ENCODE measurements at places on chromosomes 2 and 18.

GRCh38 chr18:4084382-4084900 lies 370.7 kb downstream of the DLGAP1 start:
- no peak for DNase-seq

GRCh38 chr18:10459587-10459986 lies 5.2 kb downstream of the APCDD1 start:
- no peak for DNase-seq

GRCh38 chr2:45839508-45840251 lies 188.2 kb downstream of the PRKCE start:
- no peak for DNase-seq

- DNase-seq = no peak
These were observed 599.1 kb upstream of the SOX11 start for GRCh38 chr2:5093056-5093455.

- DNase-seq = no peak
These were observed 43.6 kb upstream of the VPS54 start for GRCh38 chr2:64062840-64063239.

DNA sequence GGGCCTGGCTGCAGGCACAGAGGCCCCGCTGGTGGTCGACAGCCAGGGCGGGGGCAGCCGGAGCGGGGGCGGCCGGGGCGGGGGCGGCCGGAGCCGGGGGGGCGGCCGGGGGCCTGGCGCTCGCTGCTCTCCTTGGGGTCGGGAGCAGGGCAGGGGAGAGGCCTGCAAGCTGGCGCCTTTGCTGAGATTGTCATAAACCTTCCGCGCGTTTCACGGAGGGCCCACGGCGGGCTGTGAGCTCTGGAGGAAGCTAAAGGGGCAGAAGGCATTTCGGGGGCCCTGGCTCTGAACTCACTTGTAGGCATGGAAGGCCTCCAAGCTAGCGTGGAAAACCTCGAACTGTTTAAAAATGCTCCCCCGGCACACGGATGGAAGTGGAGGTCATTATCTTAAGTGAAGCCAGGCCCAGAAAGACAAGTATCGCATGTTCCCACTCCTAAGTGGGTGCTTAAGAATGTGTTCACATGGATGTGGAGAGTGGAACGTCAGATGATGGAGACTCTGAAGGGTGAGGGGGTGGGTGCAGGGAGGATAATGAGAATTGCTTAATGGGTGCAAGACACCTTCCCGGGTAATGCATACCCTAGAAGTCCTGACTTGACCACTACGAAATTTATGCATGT lies 629 bp downstream of the PRELID3A start:
- DNase-seq = no peak

GRCh38 chr2:26752656-26753055 lies 11.4 kb upstream of the SLC35F6 start:
- DNase-seq = no peak

- no peak for DNase-seq
These were observed 366.7 kb upstream of the KCNJ3 start for GRCh38 chr2:154331784-154332183.

DNA sequence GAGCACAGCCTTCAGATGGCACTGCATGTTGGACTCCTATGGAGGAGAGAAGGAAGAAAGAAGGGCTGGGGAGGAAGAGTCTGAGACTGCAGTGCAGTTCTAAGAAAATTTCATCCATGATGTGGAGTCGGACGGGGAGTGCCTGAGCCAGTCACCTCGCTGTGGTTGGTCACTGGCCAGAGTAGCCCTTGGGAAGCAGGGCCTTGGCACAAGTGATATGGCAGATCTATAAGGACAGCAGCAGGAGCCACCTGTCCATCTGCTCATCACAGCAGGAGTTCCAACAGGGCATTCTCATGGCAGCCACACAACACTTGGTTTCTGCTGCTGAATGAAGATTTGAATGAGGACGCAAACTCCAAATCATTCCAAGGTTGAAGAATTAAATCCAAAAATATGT lies 314.8 kb downstream of the CYP26B1 start:
- DNase-seq = no peak

DNA sequence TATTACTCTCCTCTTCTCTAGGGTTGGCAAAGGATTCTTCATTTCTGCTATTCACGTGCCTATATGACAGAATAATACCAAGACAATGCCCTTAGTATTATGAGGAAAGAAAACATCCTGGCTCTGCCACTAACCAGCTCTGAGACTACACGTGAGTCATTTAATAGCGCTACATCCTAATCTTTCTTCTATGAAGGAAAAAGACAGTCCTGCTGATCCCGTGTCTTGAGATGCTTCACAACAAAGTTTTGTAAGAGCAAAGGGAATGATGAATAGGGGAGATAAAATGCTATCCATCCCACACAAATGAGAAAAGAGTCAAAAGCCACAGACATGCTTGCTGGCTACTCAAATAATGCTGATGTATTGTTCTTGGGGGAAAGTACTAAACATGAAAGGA lies 152.8 kb downstream of the PID1 start:
- no peak for DNase-seq

GRCh38 chr2:233700028-233700635 lies 7.4 kb downstream of the UGT1A6 start:
- DNase-seq = no peak

DNA sequence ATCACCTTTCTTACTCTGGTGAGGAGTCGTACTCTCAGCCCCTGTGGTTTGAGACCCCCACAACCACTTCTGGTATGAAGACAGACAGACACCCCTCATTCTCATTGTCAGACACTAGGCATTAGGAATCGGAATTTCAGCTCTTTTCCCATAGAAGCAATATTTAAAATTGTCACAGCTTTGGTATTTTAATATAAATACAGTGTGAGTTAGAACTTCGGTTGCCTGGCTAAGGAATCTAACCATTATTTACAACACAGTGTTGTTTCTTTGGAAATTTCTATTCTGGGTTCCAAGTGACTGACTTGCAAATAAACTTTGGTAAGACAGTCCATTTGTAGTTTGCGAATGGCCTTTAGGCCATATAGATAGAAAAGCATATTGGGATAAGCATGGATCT lies 318.1 kb downstream of the PARD3B start:
- DNase-seq = no peak

DNA sequence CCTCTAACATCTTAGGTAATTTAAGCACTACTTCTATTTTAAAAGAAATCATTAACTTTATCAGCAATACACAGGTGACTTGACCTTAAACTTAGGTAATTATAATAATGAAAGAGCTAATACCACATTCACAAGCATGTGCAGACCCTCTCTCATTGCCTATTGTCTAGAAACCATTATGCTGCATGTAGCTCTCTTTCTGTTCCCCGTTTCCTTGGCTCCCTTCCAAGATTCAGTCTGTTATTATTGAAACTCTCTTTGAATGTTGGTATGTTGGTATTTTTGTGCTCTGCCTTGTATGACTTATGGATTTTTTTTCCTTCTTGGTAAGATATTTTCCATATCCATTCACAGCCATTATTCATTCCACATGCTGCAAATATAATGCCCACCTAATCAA lies 201.2 kb downstream of the CDCA7 start:
- DNase-seq = no peak

GRCh38 chr2:85132397-85132796 lies 795 bp upstream of the TCF7L1 start:
- DNase-seq = no peak

DNA sequence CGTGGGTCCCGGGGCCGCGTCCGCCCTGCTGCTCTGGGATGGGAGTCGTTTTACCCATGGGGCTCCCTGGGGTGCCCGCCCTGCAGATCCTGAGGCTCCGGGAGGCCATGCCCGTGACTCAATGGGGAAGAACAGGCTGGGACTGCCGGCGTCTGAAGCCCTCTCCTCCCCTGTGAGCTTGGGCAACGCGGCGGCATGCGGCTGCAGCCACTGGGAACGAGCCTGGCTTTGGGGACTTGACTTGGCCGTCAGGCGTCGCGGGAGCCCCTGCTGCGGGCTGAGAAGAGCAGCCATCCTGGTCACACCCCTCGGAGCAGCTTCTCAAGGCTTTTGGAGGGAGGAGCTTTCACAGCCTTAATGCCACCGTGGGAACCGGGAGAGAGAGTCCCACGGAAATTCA lies 126.9 kb upstream of the CTDP1 start:
- no peak for DNase-seq

DNA sequence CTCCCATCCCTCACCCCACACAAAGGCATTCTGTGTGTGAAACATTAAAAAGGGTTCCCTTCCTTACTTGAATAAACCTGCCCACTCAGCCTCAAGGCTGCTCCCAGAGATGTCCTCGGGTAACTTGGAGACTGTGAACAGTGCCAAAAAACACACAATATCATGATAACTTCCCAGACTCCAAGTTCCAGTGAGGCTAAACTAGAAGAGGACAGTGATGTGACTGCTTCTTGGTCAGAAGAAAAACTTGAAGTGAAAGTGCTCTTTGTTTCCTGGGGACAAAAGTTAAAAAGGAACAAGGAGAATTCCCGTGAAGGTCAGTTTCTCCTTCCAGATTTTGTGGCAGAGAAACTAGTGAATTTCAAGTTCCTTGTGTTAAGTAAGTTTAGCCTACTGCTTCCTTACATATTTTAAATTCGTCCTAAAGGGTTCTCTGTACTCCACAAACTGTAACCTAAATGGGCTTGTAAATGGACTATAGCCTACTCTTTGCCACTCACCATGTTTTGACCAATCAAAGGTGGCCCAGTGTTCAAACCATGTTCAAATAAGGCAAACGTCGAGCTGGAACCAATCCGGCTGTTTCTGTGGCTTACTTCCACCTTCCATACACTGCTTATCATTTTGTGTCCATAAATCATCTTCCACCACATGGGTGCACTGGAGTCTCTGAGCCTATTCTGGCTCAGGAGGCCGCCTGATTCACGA lies 20.4 kb downstream of the TPRKB start:
- DNase-seq = no peak

- DNase-seq = peak; percentile 97
These were observed at the start of gene STARD7 for GRCh38 chr2:96208143-96209010. TSS of gene STARD7 (minus strand) at chr2:96208827. CDS start at chr2:96208434, 393 bp downstream.

DNA sequence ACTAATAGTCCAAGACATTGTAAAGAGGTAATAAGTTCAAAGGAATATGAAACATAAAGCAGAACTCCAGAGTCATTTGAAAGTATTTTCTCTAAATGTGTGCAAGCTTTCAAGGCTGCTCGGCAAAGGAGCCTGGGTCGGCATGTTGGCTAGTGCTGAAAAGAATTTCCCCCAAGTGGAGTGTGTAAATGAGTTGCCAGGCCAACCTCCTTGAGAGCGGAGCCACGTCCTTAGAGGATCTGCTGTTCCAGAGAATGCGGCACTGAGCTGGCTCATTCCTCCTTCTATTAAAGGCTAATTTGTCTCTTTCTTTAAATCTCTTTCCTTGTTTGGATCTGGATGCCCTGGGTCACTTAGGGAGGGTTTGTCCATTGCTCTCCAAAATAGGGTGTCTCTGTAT lies 127.5 kb downstream of the RDH14 start:
- DNase-seq = no peak

- DNase-seq = no peak
These were observed 234.3 kb downstream of the ALK start for GRCh38 chr2:29687121-29687520.

- no peak for DNase-seq
These were observed 169.2 kb downstream of the ETAA1 start for GRCh38 chr2:67566285-67566684.

GRCh38 chr2:33485051-33485450 lies 8.6 kb downstream of the RASGRP3 start:
- DNase-seq = no peak

- DNase-seq = no peak
These were observed 273.7 kb downstream of the TMX3 start for GRCh38 chr18:68441241-68441640.

DNA sequence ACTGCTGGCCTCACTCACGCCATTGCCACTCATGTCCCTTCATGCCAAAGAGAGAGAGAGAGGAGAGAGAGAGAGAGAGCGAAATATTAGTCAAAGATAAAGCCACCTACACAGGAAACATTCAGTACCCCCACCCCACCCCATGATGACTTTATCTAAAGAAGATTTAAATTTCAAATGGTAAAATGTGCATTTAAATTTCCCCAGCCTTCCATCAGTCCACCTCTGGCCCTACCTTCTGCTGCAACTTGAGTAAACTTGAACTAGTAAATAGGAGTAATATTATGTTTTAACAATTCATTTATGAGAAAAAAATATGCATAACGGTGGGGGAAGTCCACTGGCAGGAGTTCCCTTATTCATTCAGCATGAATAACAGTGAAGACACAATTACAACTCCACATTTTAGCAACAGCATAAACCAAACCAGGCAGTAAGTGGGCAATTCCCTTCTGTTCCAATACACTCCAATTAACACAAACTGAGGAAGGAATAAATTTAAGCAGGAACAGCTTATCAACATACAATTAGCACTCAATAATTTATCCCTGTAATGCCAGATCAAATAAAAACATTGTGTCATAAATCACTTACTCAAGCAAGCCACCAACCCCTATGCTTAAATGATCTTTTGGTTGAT lies 264.2 kb downstream of the LNPK start:
- no peak for DNase-seq

GRCh38 chr2:204401114-204401513 lies 144.2 kb upstream of the PARD3B start:
- DNase-seq = no peak

DNA sequence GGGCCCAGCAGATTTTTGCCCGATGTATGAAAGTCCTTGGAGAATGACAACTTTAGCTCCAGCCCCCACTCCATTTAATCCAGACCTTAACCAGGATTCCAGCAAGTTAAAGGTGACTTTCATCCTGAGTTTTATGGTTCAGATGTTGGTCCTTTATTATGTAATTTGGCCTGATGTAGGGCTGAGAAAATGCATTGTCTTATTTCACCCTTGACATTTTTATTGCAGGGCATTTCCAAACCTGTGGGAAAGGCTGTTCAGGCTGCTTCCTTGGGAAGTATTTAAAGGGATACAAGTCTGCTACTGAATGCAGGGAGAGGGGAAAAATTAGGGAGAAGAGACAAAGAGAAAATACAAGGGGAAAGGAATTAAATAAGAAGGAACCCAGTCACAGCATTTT lies 48.8 kb downstream of the ASB1 start:
- DNase-seq = no peak

- DNase-seq = no peak
These were observed 43.6 kb downstream of the TSPYL6 start for GRCh38 chr2:54212456-54212855.

GRCh38 chr2:60715561-60715960 lies 40.5 kb upstream of the PAPOLG start:
- no peak for DNase-seq

DNA sequence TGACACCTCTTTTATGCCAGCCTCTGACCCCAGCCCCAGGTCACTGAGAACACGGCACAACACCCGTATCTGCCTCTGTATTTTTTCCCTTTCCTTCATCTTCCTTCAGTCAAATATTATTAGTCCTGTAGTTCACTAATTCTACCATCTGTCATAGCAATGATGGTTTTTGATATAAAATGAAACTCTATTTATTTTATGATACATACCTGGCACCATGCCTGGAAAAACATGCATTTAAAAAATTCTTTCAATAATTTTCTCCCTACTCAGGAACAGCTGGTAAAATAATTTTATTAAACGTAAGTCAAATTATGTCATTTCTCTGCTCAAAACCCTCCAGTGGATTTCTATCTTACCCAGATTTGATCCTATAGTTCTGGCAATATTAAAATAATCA lies 224.7 kb downstream of the CDH7 start:
- no peak for DNase-seq

GRCh38 chr18:48892146-48892855 lies 58.5 kb downstream of the SMAD7 start:
- DNase-seq = no peak
